ENCODE measurements at places on chromosomes 16 and 17.

DNA sequence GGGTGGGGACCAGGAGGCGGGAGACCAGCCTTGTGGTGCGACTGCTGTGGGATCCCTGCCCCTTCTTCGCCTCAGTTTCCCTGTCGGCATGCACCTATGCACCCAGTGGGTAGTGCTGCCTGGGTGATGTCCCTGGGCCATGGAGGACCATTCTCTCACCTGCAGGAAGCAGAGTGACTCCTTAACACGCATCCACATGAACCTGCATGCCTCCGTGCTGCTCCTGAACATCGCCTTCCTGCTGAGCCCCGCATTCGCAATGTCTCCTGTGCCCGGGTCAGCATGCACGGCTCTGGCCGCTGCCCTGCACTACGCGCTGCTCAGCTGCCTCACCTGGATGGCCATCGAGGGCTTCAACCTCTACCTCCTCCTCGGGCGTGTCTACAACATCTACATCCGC lies 25.2 kb downstream of the ADGRG5 start:
- DNase-seq, result no peak

GRCh38 chr16:11586378-11586855 lies 302 bp downstream of the LITAF start:
- peak; percentile 45 for DNase-seq

DNA sequence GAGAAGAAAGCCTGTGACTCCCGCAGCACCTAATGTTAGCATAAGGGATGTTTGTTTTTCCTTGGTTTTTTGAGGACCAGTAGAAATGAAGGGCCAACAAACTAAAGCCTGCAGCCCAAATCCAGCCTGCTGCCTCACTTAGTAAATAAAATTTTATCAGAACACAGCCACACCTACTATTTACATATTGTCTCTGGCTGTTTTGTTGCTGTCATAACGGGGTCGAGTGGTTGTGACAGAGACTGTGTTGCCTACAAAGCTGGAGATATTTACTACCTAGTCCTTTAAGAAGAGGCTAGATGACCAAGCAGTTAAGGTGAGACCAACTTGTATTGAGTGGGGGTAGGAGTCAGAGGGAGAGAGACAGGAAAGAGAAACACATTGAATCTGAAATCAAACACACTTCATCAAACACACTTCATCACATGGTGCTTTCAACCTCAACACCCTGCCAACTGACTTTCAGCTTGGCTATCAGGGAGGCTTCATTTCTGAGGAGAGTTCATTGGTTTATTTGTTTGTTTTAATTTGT lies 546.3 kb upstream of the CDH11 start:
- DNase-seq, result no peak

DNA sequence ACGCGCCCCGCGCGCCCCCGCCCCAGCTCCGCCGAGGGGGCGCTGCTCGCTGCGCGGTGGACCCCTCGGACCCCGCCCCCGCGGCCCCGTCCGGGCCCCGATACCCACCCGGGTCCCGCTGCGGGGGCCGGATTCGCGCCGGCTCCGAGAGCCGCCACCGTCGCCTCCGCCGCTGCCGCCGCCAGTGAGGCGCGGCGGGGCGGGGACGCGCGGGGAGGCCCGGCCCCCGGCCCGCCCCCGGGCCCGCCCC lies at the start of gene TBC1D16:
Gene TBC1D16, minus strand, starts transcription at position 186 of the 250 bp plus-strand sequence. CDS start 22,325 bp downstream, outside the sequence.
- no peak for DNase-seq

DNA sequence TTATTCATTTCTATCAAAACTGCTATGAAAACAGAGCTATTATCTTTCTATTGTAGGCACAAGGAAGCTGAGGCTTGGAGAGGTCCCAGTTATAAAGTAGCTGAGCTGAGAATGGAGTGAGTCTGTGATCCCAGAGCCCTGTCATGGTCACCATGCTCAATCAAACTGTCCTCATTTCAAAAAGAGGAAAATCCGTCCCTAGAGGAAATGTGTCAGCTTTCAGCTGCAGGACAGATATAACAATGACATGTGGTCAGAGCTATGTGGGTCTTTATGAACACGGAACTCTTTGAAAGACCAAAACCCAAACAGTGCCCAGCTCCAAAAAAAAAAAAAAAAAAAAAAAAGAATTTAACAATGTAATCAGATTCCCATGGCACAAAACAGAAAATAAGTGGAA lies 266.1 kb downstream of the XYLT1 start:
- DNase-seq, result no peak

- DNase-seq, result no peak
Observed at GRCh38 chr17:42346481-42346880, 41.8 kb downstream of the STAT3 start.

GRCh38 chr17:71494062-71494855 lies 626.6 kb upstream of the SOX9 start:
- no peak for DNase-seq

DNA sequence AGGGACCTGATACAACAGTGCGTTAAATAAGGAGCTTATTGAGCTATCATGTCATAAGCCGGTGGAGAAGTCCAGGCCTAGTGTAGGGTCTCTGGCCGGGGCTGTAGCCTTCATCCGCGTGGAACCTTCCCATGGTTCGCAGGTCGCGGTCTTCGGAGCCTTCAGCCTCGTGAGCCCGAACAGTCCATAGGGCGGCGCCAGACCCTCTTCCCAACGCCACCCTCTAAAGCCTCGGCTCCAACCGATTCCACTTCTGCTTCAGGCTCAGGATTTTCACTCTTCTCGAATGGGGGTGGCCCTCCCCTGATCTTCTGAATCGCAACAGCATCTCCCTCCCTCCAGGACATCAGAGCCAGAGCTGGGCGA lies 10.3 kb upstream of the BRCA1 start:
- no peak for DNase-seq

DNA sequence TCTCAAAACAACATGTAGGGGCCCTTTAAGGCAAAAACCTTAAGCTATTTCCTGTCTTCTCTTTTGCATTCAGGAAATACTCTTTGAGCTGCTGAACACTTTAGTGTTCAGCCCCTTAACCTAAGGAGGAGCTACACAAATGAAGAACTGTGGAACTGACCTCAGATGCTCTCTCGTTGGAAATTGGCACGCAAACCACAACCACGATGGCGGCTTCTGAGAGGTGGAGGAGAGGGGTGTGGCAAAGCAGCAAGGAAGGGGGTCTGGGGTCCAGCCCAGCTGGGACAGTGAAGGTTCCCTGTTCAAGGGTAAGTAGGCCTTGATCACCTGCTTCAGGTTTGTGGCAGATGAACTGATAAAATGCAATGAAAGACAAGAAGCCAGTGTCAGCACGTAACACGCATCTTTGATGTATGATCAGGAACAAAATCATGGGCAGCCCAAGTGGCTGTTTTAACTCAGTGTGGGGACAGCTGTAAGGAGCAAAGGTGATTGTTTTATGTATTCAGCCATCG lies 291.6 kb upstream of the TNRC6C start:
- DNase-seq, result no peak

- no peak for DNase-seq
Observed at GRCh38 chr16:9366048-9366969, 274.9 kb downstream of the HAPSTR1 start.

- no peak for DNase-seq
Observed at GRCh38 chr16:8962393-8963009, 1.2 kb downstream of the USP7 start.

GRCh38 chr17:75289832-75290337 lies 652 bp upstream of the SLC25A19 start:
- peak; percentile 79 for DNase-seq

DNA sequence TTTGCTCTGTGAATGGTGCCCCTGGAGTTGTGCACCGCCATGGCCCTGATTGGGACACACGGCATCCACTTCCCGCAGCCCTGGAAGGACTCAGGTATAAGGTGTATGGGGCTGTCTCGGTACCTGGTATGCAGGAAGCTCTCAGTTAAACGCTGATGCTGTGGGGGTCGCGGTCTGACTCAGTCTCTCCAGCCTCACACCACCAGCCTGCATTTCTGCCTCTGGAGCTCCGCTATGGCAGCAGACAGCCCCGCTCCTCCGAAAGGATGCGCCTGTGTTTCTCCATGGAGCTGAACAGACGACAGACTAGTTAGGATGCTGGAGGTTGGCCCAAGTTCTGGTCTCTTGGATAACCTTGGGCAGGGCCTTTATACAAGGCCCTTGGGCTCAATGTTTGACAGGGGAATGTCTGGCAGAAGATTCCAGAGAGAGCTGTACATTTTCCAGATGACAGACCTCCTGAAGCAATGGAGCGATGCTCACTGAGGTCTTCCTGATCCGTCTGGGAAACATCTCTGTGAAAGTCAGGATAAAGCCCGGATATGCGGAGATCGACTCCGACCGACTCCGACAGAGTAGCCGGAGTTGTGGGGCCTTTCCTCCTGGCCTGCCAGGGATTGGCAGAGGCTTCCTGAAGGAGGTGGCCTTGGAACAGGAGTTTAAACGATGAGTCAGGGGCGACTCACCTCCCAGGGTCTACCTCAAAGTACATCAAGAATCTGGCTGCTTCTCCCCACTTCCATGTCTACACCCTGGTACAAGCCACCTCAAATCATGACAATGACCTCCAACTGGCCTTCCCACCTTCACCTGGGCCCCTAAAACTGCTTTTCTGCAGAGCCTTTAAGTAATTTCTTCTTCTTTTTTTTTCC lies 21.9 kb upstream of the BCAR1 start:
- DNase-seq, result peak; percentile 85

- peak; percentile 85 for DNase-seq
Observed at GRCh38 chr16:77780378-77780837, 8.0 kb upstream of the VAT1L start.

- DNase-seq, result no peak
Observed at GRCh38 chr17:73072219-73072962, 20.1 kb downstream of the SLC39A11 start.

GRCh38 chr16:77359065-77359502 lies 75.8 kb downstream of the ADAMTS18 start:
- DNase-seq, result peak; percentile 2

GRCh38 chr16:50303605-50304466 lies 37.5 kb downstream of the ADCY7 start:
- no peak for DNase-seq

- DNase-seq, result no peak
Observed at GRCh38 chr17:67946513-67946912, 49.8 kb downstream of the C17orf58 start.

- DNase-seq, result no peak
Observed at GRCh38 chr17:41386227-41386626, 4.1 kb upstream of the KRT34 start.

GRCh38 chr16:1330931-1331711 lies 2.3 kb upstream of the BAIAP3 start:
- no peak for DNase-seq

- DNase-seq, result no peak
Observed at GRCh38 chr16:970386-970765, 408 bp downstream of the LMF1 start.

DNA sequence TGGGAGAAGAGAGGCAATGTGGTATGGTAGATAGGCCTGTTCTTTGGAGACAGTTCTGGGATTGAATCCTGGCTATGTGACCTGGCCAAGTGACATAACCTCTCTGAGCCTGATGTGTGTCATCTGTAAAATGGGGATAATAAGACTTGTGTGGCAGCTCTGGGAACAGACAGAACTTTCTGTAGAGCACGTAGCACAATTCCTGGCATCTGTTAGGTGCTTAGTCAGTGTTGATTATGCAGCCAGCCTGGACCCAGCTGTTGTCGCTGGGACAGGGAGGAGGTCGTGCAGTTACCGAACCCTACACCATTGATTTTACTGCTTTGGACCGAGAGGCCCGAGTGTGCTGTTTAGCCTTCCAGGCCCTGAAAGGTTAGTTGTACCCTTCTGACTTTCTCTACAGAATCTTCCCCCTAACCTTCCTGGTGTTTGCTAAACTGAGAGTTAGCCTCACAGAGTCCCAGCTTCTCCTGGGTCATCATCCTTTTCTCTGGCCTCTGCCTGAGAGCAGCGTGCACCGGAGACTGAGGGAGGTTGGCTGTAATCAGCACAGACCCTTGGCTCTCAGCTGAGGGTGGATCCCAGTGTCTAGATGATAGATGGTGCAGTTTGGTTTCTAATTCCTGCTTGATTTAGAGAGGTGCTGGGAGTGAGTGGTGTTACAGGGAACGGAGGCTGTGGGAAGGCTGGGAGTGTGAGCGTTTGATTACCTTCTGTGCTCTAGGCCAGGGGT lies 31.9 kb downstream of the MSI2 start:
- no peak for DNase-seq

DNA sequence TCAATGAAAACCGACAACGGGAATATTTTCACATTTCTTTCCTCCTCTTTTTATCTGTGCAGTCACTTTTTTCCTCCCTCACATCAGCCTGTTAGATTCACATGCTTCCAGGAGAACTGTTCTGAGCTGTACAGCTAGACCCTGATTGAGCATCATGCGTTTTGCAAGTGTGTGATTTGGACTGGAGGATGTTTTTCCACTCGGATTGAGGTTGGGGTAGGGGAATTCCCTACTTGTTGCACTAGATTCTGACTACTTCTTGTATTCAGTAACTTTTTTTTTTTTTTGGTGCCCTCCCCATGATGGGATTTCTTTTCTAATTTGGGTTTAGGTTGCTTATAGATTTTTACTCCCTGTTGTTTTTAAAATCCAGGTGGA lies 4.8 kb downstream of the MSI2 start:
- no peak for DNase-seq

DNA sequence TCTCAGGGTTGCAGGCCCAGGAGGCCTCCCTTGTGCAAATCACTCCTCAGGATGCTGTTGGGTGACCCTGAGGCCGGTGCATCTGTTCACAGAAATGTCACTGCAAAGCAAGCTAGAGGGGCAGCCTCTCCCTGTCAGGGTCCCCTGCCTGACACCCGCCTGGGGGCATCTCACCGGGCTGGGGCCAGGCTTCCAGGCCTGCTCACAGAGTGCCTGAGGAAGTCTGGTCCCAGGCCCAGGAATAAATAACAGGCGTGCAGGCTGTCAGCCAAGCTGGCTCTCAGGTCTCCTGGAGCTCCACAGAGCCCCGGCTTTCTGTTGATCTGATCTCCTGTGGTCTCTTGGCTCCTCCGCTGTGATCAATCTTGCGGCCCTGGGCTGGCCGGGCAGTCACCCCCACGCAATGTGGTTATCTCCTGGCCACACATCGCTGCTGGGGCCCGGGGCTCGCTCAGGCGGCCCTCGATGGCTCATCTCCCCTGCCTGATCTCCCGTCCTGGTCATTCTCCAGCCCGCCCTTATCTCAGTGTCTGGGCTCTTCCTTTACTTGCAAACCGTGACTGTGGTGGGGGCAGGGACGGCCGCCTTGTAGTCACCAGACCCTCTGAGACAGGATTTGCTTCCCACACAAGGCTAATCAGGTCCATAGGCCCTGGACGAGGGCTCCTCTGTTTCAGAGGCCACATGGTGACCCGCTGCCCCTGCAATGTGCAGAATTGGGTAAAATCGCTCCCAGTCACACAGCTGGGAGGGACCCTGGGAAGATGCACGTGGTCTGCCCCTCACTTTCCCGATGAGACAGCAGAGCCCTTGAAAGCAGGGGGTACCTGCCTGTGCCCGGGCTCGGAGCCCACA lies 231.2 kb upstream of the GSE1 start:
- no peak for DNase-seq

GRCh38 chr17:14303343-14304221 lies 2.7 kb downstream of the HS3ST3B1 start:
- DNase-seq, result peak; percentile 19

- DNase-seq, result peak; percentile 18
Observed at GRCh38 chr17:79843474-79843815, 4.2 kb upstream of the CBX4 start.

- DNase-seq, result peak; percentile 81
Observed at GRCh38 chr16:70553645-70554044, 30.0 kb downstream of the SF3B3 start.

GRCh38 chr16:55470533-55471371 lies 8.2 kb upstream of the MMP2 start:
- peak; percentile 36 for DNase-seq

Measured in ELR (cell line).